Kidney (tissue), 22 donors: ENCODE measurements at places on chromosomes 16 and 17. TPM values are rescaled to one million over a fixed set of nuclear protein-coding genes. Genes with fewer than 3 reads are reported as not detected.

GRCh38 chr17:44585315-44585714 is 28.0 kb downstream of the FZD2 start:
- DNase-seq: no peak
- H3K36me3 ChIP-seq: no peaks in the 10 kb centered on the region
- H3K27ac ChIP-seq: no peak overlapping the region
- H3K4me3 ChIP-seq: no peak overlapping the region
- no peaks in the 10 kb centered on the region for H3K27me3 ChIP-seq

- peaks cover 63% of the 10 kb centered on the region for H3K4me1 ChIP-seq
- H3K27ac ChIP-seq: peak overlapping the region; percentile 88
- peaks cover 6% of the 10 kb centered on the region for H3K36me3 ChIP-seq
- DNase-seq: no peak
These were observed 15.2 kb upstream of the HOXB2 start for GRCh38 chr17:48559840-48560817.

GRCh38 chr16:75794426-75794825 is 68.1 kb upstream of the CPHXL start:
- H3K36me3 ChIP-seq: no peaks in the 10 kb centered on the region
- DNase-seq: no peak
- no peak overlapping the region for H3K4me3 ChIP-seq
- no peaks in the 10 kb centered on the region for H3K4me1 ChIP-seq

- no peak overlapping the region for H3K27ac ChIP-seq
- no peak for DNase-seq
- H3K27me3 ChIP-seq: no peaks in the 10 kb centered on the region
These were observed 24.0 kb downstream of the SYCE1L start for GRCh38 chr16:77223184-77223583.

DNA sequence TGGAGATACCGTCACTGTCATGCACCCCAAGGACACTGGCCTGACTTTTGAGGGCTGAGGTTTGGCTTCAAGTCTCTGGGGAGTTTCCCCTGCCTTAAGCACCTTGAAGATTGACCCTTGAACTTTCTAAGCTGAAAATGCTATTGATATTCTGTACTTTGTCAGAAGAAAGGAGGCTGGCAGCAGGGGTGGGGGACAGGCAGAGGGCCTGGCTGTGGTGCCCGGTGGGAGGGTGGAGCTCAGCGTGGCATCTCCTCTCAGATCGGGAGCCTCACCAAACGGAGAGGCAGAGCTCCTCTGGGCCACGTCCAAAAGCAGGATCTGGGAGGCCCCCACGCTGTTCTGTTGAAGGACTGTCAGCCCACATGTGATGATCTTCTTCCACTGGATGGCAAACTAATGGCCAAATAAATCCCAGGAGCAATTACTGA is 305.2 kb upstream of the IRX3 start:
- H3K27me3 ChIP-seq: no peaks in the 10 kb centered on the region
- no peak for DNase-seq
- no peaks in the 10 kb centered on the region for H3K36me3 ChIP-seq
- no peaks in the 10 kb centered on the region for H3K4me1 ChIP-seq

- peak overlapping the region; percentile 52 for H3K27ac ChIP-seq
- no peak overlapping the region for H3K4me3 ChIP-seq
- DNase-seq: no peak
- H3K36me3 ChIP-seq: no peaks in the 10 kb centered on the region
These were observed 3.3 kb downstream of the TMEM94 start for GRCh38 chr17:75459590-75460267.

DNA sequence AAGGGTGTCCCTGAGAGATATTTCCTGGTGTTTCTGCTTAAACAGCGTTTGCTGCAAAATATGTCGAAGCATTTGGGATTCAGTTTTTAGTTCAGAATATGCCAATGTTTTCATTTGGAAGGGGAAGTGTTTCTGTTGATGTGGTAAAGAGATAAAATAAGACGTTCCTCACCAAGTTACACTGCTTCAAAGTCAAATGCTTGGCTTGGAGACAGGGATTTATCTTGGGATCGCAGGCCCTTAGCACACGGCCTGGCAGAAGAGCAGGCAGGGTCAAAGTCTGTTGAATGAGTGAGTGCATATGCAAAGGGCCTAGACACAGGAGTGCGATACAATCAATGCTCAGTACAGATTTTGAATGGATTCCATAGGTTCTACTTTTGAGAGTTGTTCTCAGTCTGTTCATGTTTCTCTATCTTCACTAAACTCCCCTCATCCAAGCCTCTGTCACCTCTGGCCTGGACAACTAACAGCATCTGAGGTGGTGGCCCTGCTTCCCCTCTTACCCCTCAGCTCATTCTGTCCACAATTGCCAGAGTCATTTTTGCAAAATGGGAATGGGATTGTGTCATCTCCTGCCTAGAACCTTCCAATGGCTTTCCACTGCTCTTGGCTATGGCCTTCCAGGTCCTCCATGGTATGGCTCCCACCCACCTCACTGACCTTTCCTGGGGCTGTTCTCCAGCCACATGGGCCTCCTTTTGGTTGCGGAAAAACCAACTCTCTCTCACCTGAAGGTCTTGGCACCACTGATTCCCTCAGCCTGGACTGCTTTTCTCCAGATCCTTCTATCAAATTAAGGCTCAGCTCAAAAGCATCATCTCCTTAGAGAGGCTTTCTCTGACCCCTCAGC is 3.2 kb downstream of the DEXI start:
- peak overlapping the region; percentile 52 for H3K27ac ChIP-seq
- DNase-seq: no peak
- no peaks in the 10 kb centered on the region for H3K4me1 ChIP-seq

DNA sequence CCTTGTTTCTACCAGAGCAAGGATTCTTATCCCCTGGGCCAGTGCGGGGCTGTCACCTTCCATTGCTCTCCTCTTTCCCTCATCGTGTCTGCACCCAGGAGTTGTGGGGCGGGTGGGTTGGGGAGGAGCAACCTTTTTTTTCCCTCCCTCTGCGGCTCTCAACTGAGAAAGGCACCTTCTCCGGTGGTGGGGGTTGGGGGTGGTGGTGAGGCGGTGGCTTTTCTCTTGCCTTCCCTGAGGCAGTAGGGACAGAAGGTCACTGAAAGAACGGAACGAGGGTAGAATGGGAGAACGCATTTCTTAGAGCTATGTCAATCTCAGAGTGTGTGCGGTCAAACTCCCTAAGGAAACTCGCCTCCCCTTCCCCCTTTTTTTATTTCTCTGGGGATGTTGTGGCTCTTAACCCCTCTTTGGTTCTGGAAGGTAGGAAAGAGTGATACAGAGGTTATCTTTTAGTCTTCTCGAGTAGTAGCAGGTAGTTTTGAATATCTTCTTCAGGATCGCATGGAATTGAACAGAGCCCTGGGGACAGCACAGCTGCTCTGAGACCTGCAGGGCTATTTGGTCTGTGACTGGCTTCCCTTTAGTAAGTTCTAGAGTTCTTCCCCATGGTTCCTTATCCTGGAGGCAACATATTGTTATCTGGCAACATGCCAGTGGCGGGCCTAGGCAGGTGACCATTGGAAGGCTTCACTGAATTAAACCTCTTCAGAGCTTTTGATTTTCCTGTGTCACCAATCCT is 994 bp downstream of the CLTC start:
- no peaks in the 10 kb centered on the region for H3K36me3 ChIP-seq
- peak overlapping the region; percentile 63 for H3K4me3 ChIP-seq
- DNase-seq: peak; percentile 50
- peaks cover 11% of the 10 kb centered on the region for H3K4me1 ChIP-seq
- H3K27ac ChIP-seq: peak overlapping the region; percentile 99

DNA sequence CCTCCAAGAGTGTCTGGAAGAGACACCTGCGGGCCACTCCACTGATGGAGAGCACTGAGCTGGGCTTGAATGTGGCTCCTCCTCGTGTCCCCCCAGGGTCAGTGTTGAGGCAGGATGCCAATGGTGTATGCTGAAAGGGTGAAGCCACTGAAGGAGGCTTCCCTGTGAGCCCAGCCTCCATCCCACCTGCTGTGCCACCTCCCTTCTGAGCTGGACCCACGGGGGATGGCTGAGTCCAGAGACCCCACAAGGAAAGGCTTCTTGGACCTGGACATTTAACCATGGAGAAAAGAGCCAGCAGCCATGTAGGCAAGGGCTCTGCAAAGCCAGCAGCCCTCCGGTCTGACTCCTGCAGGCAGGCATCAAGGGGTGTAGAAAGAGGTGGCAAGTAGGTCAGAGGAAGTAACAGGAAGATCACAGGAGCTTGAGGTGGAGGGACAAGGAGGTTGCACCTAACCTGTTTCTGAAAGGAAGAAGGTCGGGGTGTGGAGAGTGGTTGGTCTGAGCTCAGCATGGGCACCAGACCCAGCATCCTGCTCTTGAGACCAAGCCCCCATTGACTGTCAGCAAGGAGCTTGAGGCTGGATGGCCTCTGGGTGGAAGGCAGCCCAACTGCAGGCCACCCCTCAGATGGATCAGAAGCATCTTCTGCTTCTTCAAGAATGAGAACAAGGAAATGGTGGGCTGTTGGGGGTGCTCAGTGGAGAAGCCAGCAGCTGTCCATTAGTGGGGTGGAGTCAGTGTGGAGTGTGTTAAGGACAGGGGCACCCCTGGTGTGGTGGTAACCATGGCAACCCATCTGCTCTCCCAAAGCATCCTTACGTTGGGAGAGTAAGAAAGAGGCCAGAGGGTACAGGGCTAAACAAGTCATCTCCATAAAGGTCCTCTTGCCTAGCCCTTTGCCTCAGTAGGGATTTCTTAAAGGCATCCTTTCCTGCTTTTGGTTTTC is 80.7 kb downstream of the PLD6 start:
- DNase-seq: peak; percentile 53
- no peaks in the 10 kb centered on the region for H3K36me3 ChIP-seq
- no peaks in the 10 kb centered on the region for H3K27me3 ChIP-seq

The CBX2 gene
- 3.5 TPM for total RNA-seq
